ENCODE measurements at places on chromosomes 16 and 17.
A peak's percentile ranks its signal among the peaks of the same experiment; 100 is the strongest.

- DNase-seq, result peak; percentile 86
Measured at GRCh38 chr17:82384730-82385481, 13.3 kb downstream of the UTS2R start.

DNA sequence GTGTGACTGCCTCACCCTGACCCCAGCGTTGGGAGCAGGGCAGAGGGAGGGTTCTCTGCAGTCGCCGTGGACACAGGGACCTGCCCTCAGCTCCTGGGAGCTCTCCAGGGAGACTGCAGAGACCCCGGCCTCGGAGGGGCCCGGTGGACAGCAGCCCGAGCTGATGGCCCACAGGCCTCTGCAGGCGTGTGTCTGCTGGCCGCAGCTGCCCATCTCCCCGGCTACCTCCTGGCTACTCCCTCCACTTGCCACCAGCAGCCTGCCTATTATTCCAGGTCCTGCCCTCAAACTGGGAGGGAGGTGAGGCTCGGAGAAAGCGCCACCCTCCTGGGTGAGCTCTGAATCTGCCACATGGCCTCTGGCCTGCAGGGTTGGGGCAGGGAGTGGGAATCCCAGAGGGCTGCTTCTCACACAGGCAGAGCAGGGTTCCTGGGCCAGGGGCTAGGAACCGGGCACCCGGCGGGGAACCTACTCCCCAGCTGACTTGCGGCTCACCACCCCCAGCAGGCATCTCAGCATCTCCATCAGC, 7.2 kb downstream of the SLC16A5 start:
- no peak for DNase-seq

DNA sequence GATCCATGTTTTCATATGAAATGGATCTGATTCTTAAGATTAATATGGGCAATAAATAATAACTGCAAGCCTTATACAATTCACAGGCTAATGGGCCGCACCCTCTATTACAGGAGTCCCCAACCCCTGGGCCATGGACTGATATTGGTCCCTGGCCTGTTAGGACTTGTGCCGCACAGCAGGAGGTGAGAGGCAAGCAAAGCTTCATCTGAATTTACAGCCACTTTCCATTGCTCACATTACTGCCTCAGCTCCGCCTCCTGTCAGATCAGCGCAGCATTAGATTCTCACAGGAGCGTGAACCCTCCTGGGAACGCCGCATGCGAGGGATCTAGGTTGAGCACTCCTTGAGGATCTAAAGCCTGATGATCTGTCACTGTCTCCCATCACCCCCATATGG, 26.8 kb downstream of the METTL16 start:
- no peak for DNase-seq

GRCh38 chr17:48139944-48140343, 32.4 kb downstream of the SNX11 start:
- no peak for DNase-seq

DNA sequence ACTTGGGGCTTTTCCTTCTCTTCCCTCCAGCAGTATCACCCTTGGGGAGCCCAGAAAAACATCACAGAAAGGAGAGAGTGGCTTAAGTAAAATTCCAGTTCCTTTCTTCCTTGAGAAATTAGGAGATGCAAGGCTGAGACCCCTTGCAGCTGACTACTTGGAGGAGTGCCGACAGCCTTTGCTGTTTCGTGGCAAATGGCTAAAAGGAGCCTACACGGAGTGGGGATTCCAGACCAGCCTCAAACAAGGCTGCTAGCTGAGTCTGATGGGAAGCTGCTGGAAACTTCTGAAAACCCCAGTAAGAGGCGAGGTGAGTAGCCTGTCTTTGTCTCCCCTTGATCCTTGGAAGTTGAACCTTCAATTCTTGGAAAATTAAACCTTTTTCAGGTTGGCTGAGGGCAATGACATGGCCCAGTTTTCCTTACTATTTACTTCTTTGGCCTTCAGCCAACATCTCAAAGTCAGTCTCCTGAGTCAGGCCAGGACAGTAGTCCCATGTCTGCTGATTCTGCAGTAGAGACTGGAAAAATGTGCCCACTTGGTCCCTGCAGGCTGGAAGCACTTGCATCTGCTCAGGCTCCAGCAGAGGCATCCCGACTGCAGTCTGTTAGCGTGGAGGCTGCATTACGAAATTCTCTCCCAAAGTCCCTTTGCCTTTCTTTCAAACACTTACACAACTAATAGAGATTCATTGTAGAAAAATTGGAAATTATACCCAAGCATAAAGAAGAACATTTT, 23.4 kb downstream of the SMIM36 start:
- no peak for DNase-seq

DNA sequence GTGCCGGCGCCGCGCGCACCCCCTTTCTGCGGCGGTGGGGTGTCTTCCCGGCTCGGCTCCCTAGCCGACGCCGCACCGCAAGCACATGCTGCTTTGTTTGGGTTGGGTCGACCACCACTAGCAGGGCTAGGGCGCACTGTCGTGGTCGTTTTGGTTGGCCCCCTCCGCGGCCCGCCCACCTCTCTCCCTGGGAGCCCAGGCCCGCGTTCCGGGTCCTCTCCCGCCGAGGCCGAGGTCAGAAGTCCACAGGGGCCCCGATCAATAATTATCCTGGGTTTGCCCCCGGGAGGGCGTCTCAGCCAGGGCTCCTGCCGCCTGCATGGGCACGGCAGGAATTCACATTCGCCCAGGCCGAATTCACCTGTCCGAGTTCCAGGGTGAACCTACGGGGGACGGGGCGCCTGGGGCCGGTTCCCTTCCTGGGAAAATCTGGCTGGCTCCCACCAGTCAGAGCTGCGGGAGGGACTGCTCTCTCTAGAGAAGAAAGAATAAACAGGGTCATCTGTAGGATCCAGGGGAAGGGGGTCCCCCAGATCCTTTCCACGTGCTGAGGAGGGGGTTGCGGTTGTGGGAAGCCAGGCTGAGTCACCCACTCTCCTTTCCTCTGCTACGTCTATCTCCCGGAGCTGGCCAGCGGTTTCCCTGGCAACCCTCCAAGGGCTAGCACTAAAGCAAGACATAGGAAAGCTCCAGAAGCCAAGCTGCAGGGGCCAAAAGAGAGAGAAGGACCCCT, 584 bp upstream of the STAT5B start:
- DNase-seq, result peak; percentile 38

Measured in NCI-H774 (cell line).